Stimulated activated CD4-positive, alpha-beta T cell treated with anti-CD3 and anti-CD28 coated beads, Interleukin-4, amount 100 ng/mL, for 1 hour (primary cell): ENCODE measurements at places on chromosomes 7 and 10.

DNA sequence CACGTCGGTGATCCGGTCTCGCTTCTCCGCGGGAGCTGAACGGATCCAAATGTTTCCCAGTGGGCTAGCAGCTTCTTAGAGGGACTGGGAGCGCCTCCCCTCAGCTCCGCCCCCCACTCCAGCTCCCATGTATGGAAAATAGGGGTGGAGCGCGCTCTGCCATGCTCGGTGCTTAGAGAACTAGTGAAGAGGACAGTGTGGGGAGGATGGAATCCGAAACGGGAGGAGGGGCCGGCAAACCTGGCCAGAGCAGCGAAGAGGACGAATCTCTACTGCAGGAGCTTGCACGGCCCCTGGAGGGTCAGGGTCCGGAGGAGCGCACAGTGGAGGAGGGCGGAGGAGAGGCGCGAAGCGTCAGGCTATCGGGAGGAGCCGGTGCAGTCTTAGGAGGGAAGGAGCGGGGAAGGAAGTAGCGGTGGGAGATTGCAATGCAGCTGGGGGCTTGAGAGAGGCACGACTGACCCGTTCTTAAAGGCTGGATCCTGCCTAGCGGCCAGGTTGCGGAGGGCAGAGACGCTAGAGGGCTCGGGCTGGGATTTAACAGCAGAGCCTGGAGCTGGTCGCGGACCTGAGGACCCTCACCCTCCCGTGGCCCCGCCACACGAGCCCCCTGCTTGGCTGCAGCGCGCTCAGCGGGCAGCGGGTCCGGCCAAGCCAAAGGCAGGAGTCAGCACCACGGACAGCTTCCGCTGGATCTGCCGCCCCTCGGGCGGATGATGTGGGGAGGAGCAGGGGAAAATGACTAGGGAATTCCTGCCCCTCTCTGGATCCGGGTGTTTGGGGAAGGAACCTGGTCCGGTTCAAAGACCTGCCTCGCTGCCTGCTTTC, at the start of gene PRLHR:
Gene PRLHR (minus strand): TSS at position 51 of the 828 bp plus-strand sequence. CDS start 404 bp downstream, outside the sequence.
- DNase-seq: peak; percentile 11

DNA sequence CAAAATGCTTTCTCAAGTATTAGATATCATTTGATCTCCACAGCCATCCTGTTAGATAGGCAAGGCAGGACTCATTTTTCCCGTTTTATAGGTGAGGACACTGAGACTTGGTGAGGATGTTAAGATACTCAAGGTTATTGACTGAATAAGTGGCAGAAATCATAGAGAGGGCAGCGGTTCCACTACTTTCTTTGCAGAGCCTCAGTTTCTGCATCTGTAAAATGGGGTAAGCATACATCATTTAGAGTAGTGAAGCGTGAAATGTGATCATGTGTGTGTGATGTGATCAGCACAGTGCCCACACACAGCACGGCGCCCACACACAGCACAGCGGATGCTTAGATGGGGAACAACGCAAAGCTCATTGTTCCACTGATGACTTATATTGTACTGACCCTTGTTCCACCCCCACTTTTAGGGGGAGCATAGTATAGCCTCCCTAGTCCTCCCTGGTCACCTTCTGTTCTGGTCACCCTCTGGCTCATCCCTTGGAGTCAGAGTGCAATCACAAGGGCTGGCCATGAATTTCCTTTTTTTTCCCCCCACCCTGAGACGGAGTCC, 10.5 kb downstream of the UBTD1 start:
- DNase-seq: no peak

GRCh38 chr7:37251222-37251621, 197.4 kb downstream of the ELMO1 start:
- no peak for DNase-seq

DNA sequence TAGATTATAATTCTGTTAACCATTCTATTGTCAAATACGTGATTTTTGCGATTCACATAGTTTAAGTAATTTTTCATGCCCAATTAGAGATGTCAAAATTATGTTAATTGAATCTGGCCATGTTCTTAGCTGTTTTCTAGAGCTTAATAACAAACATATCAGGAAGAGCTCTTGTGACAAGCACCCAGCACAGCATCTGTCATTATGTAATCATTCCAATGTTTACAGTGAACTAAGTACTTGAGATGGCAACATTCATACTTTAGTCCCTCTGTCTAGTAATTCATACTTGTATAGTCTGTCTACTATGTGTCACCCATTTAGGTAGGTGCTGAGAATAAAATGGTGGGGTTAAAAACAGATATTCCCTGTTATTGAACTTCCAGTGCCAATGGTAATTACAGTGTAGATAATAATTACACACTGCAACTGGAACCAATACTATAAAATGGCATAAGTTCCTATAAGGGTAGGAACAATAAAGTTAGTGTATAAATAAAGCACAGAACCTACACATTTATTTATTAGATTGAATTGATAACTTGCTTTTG, 55.2 kb downstream of the ZEB1 start:
- DNase-seq: no peak

GRCh38 chr7:20348125-20348807, 17.6 kb downstream of the ITGB8 start:
- DNase-seq: no peak

GRCh38 chr7:132381742-132382472, 194.4 kb downstream of the PLXNA4 start:
- DNase-seq: no peak

GRCh38 chr7:140600341-140600740, 40.3 kb downstream of the DENND2A start:
- no peak for DNase-seq

GRCh38 chr10:112515852-112516251, 68.8 kb downstream of the VTI1A start:
- no peak for DNase-seq

DNA sequence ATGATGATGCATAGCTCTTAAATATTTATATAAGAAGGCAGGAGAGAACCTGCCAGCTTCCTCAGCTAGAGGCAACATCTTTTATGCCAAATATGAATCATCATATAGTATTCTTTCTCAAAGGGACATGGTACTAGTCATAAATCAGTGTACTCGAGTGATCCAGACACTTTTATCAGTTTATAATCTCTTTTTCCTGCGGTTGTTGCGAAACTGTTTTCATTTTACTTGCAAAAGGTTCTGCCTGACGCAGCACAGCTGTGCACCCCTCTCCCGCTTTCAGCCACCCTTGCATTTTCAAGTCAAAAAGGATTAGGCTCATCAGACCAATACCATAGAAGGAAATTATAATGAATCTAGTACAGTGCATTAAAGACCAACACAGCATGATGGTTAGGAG, 332.3 kb upstream of the PRKCQ start:
- DNase-seq: no peak

GRCh38 chr10:44864051-44864450, 47.1 kb upstream of the TMEM72 start:
- DNase-seq: peak; percentile 31

- DNase-seq: no peak
Measured at GRCh38 chr10:133139551-133140065, 20.4 kb upstream of the KNDC1 start.
